ENCODE measurements at places on chromosomes 1 and 21. TPM values are rescaled to one million over a fixed set of nuclear protein-coding genes. Genes with fewer than 3 reads are reported as not detected.

DNA sequence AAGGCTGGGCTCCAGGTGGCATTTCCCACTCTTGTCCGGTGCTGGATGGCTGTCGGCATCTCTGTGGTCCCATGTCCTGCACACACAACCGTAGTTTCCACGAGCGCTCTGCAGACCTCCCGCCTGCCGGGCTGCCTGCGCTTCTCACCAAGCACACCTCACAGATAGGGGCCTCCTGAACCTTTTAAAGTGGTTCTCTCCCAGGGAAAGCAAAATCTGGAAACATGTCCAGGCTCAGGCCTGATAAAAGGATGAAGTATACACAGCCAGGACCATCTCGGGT, 46.2 kb downstream of the CAPN9 start:
- no peak overlapping the region for H3K4me3 ChIP-seq
- H3K36me3 ChIP-seq = no peaks in the 10 kb centered on the region
- no peaks in the 10 kb centered on the region for H3K4me1 ChIP-seq
- no peak overlapping the region for H3K27ac ChIP-seq

CD101 gene
- 1.4 TPM for total RNA-seq

- no peak overlapping the region for H3K4me3 ChIP-seq
- DNase-seq = no peak
- peaks cover 10% of the 10 kb centered on the region for H3K27me3 ChIP-seq
- no peak overlapping the region for H3K27ac ChIP-seq
These were observed 19.9 kb downstream of the SOX13 start for GRCh38 chr1:204092632-204093420.

TTLL10 gene
- not detected for total RNA-seq

DNA sequence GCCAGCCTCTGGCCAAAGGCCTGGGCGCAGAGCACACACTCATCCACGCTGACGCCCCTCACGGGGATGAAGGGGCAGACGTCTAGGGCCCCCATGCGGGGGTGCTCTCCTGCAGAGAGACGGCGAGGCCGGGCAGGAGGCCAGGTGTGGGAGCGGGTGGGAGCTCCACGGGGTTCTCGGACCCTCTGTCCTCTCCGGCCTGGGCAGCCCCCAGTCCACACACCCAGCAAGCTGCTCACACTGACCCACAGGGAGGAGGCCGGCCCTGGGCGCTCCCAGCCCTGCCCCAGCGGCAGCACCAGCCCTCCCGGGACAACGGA, 2.5 kb downstream of the FTCD start:
- H3K36me3 ChIP-seq = no peaks in the 10 kb centered on the region
- H3K27ac ChIP-seq = no peak overlapping the region
- H3K27me3 ChIP-seq = no peaks in the 10 kb centered on the region

ELF3 gene
- total RNA-seq = 0.16 TPM

DNA sequence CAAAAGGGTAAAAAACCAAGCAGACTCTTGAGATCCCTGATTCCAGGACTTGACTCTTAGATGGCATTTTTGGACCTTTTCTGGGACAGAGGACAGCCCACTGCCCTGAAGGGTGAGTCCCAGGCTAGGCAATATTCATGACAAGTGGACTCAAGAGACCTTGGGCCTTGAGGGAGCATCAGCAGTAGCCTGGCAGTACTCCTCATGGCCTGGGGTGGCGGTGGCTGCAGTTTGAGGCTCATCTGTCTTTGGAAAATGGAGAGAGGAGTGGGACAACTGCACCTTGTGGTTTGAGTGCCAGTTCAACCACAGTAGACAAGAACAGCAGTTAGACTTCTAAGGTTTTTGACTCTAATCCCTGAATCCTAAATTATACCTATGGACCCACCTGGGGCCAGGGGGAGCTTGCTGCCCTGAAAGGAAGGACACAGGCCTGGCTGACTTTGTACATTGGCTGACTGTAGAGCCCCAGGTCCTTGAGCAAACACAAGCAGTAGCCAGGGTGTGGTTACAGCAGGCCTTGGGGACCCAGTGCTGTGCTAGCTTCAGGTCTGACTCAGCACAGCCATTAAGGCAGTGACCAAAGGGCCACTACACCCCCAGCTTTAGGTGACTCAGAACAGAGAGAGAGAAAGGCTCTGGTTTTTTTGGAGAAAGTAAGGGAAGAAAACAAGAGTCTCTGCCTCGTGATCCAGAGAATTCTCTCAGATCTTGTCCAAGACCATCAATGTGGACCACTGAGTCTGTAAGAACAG, 1023.2 kb downstream of the KCNT2 start:
- H3K4me3 ChIP-seq = no peak overlapping the region
- H3K27ac ChIP-seq = no peak overlapping the region
- H3K36me3 ChIP-seq = no peaks in the 10 kb centered on the region
- no peak for DNase-seq
- H3K4me1 ChIP-seq = no peaks in the 10 kb centered on the region

DNA sequence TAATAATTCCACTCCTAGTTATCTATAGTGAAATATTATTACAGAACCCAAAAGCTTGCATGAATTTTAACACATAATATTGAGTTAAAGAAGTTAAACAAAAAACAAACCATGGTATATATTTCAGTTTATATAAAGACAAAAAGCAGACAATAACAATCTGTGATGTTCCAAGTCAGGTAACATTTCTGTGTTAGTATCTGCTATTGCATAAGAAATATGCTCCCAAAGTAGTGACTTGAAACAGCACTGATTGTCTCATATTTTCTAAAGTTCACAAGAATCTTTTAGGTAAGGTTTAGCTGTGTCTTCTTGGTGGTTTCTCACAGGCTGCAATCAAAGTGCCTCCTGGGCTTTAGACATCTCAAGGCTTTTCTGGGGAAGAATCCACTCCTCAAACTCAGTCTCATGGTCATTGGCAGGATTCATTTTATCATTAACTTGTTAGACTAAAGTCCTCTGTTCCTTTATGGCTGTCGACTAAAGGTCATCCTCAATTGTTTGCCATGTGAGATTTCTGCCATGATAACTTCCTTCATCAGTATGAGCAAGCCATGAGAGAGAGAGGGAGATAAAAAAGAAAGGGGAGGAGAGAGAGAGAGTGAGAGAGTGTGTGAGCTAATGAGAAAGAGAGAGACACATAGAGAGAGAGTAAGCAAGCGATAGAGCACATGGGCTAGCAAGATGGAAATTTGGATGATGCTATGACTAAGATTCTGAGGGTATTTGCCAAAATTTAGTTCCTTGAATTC, 19.9 kb downstream of the GBP1 start:
- no peak for DNase-seq
- H3K4me3 ChIP-seq = no peak overlapping the region
- H3K27me3 ChIP-seq = peaks cover under 1% of the 10 kb centered on the region
- H3K36me3 ChIP-seq = peaks cover 54% of the 10 kb centered on the region
- H3K4me1 ChIP-seq = peaks cover 13% of the 10 kb centered on the region

GRCh38 chr1:76433526-76433925, 359.0 kb downstream of the ST6GALNAC3 start:
- no peak for DNase-seq
- no peak overlapping the region for H3K4me3 ChIP-seq
- H3K27me3 ChIP-seq = no peaks in the 10 kb centered on the region
- H3K4me1 ChIP-seq = no peaks in the 10 kb centered on the region
- no peak overlapping the region for H3K27ac ChIP-seq
- H3K36me3 ChIP-seq = no peaks in the 10 kb centered on the region

DNA sequence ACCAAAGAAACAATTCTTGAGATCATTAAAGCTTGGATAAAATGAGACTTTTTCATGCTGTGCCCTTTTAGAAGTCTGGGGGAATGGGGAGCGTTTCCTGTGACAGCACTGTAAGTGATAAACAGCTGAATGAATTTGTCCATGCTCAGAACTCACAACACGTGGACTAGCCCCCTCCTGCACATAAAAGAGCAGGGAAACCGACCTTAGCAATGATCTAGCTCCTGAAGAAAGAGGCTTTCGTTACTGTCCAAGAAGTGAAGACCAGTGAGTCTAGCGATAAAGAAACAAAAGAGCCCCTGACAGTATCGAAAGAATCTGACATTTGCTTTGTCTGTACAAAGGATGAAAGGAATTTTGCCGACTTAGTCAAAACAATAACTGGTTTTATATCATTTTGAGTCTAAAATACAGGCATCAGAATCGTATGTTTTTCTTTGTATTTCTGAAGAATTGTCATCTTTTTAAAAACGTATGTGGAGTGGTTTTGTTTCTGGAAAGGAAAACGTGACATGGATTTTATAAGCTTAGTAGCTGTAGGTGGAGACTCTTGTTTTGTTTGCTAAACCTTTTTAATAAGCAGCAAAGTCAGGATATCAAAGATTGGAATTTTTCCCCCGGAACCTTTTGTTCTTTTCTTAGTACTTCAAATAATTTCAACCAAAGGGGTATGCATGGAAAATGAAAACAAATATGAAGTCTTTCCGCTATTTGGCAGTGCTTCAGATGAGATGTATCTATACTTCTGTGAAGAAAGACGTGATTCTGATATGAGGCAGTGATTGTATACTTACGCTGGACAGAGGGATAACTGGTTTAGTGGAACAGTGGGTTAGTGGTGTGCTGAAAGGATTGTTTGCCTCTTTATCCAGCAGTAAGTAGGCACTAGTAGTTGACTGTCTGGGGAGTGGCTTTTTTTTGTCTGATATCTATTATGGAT, 61.0 kb downstream of the MAST2 start:
- H3K4me3 ChIP-seq = no peak overlapping the region
- DNase-seq = no peak
- no peak overlapping the region for H3K27ac ChIP-seq
- peaks cover 3% of the 10 kb centered on the region for H3K36me3 ChIP-seq
- H3K4me1 ChIP-seq = peaks cover 14% of the 10 kb centered on the region

DNA sequence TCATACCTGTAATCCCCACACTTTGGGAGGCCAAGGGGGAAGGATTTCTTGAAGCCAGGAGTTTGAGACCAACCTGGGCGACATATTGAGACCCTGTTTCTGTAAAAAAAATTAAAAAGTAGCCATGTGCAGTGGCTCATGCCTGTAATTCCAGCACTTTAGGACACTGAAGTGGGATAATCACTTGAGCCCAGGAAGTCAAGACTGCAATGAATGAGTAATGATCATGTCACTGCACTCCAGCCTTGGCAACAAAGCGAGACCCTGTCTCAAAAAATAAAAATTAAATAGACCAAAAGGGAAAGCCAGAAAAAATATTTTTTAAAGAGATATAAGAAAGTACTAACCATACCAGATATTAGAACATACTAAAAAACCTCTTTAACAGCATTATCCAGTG, 44.7 kb upstream of the LYPLAL1 start:
- H3K27me3 ChIP-seq = peaks cover 2% of the 10 kb centered on the region
- no peaks in the 10 kb centered on the region for H3K4me1 ChIP-seq
- no peak for DNase-seq
- H3K4me3 ChIP-seq = no peak overlapping the region
- H3K36me3 ChIP-seq = no peaks in the 10 kb centered on the region
- no peak overlapping the region for H3K27ac ChIP-seq

DNA sequence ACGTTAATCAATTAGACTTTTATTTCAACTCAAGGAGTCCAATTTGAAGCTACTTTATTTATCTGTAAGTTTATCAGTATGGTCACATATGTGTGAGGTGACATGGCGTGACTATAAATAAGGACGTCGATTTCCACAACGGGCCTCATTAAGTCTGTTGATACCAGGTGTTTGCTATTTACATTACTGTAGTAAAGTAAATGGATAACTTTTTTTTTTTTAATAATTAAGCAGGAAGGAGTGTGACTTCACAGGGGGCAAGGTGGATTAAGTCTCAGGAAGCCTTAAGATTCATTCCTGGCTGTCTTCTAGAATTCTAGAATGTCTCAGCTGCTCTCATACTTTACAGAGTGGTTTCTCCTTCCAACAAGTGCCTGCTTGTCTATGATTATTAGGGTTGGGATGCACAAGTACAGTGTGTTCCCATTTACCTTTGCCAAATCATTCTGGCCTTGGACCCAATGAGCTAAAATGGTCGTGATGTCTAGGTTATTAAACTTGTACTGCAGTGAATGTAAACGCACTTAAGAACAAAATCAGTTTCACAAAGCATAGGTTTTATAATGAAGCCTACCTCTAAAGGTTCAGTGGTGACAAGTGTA, 15.5 kb downstream of the MAP3K7CL start:
- no peaks in the 10 kb centered on the region for H3K36me3 ChIP-seq
- peaks cover 15% of the 10 kb centered on the region for H3K4me1 ChIP-seq
- DNase-seq = no peak
- no peak overlapping the region for H3K4me3 ChIP-seq

DNA sequence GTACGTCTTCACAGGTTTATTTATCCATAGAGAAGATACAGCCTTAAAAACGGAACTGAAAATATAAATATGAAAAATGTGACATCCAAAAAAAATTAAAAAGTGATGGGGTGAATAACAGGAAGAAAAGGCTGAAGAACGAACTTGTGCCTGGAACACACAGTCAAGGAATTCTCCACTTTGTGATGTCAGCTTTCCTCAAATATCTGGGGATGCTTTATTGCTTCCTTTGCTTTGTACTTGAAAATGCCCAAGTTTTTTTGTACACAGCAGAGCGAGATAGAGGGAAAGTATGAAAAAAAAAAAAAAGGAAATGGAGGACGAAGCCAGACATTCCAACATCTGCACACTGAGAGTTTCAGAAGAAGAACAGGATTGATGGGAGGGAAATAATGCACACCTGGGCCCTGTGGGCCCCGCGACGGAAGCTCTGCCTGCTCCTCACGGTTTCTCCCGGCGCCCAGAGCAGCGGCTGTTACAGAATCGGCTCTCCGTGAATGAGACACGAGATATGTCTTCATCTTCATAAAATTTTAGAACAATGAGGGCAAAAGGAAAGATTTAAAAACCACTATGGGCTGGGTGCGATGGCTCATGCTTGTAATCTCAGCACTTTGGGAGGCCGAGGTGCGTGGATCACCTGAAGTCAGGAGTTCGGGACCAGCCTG, 10.0 kb upstream of the LRRC3 start:
- no peaks in the 10 kb centered on the region for H3K36me3 ChIP-seq
- H3K27me3 ChIP-seq = peaks cover 13% of the 10 kb centered on the region
- no peaks in the 10 kb centered on the region for H3K4me1 ChIP-seq
- no peak overlapping the region for H3K4me3 ChIP-seq
- no peak for DNase-seq

GRCh38 chr1:37243368-37244082, 209.2 kb upstream of the GRIK3 start:
- H3K27me3 ChIP-seq = peaks cover 8% of the 10 kb centered on the region
- no peak overlapping the region for H3K27ac ChIP-seq
- H3K4me3 ChIP-seq = no peak overlapping the region
- no peaks in the 10 kb centered on the region for H3K36me3 ChIP-seq
- peak; percentile 26 for DNase-seq

DNA sequence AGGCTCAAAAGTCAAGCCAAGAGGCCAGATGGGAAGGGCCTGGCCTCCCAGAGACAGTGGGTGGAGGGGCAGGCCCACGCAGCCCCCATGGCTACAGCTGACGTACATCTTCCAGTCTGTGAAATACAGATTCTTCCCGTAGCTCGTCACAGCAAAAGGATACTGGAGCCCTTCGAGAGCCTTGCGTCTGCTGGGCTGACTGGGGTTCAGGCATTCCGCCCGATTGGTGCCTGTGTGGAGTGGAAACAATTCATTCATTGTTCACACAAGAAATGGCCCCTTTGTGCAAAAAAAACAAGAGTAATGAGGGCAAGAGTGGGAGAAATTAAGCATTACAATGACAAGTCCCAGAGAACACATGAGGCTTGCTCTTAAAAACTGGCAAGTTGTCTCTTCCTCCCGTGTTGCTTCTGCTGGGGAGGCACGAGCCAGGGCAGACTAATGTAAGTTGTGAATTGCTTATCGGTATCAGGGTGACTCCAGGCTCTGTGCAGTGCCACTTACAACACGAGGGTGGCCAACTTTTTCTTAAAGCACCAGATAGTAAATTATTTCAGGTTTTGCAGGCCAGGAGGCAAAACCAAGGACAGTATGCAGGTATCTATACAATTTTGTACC, 85.1 kb downstream of the NID1 start:
- H3K27me3 ChIP-seq = peaks cover 16% of the 10 kb centered on the region
- peaks cover 2% of the 10 kb centered on the region for H3K4me1 ChIP-seq
- no peak for DNase-seq

Measured in activated CD8-positive, alpha-beta memory T cell treated with anti-CD3 and anti-CD28 coated beads, Interleukin-2, amount 10 ng/mL, durations not matched to agents 7 days and 5 days (primary cell).